ENCODE measurements at places on chromosomes 4 and X.

- DNase-seq, result peak; percentile 73
These were observed 543 bp downstream of the ELF2 start for GRCh38 chr4:139176302-139177048.

GRCh38 chr4:26235500-26235899 is 85.3 kb upstream of the RBPJ start:
- peak; percentile 47 for DNase-seq

- peak; percentile 63 for DNase-seq
These were observed 2.4 kb upstream of the BCOR start for GRCh38 chrX:40100141-40100536.

- peak; percentile 38 for DNase-seq
These were observed 457.4 kb downstream of the CENPC start for GRCh38 chr4:67087897-67088296.
